SJCRH30 (cell line): ENCODE measurements at places on chromosomes 7 and 10. TPM values are rescaled to one million over a fixed set of nuclear protein-coding genes. Genes with fewer than 3 reads are reported as not detected.

GRCh38 chr10:80415734-80416478 is 7.6 kb downstream of the PRXL2A start:
- DNase-seq, result no peak

- no peak for DNase-seq
These were observed 16.9 kb upstream of the TAX1BP1 start for GRCh38 chr7:27723085-27723484.

Gene DNAJC30
- 5.1 and 6.0 TPM in 2 replicates for total RNA-seq

Gene ASZ1
- total RNA-seq, result not detected in 2 replicates
